ENCODE measurements at places on chromosomes 2 and 18. TPM values are rescaled to one million over a fixed set of nuclear protein-coding genes. Genes with fewer than 3 reads are reported as not detected.

The FN1 gene
- 6,279 TPM for total RNA-seq

The AGBL5 gene
- 24.6 TPM for total RNA-seq

The RUFY4 gene
- not detected for total RNA-seq

The UPP2 gene
- not detected for total RNA-seq

The FSHR gene
- total RNA-seq = not detected

The RNF181 gene
- 212 TPM for total RNA-seq

The EVX2 gene
- total RNA-seq = not detected

The PDE1A gene
- total RNA-seq = 15.3 TPM

The TFPI gene
- 210 TPM for total RNA-seq

The RETREG2 gene
- 46.3 TPM for total RNA-seq

The CFAP65 gene
- not detected for total RNA-seq

The CNDP1 gene
- total RNA-seq = not detected

The GPBAR1 gene
- total RNA-seq = 0.26 TPM

The GMPPA gene
- total RNA-seq = 62.8 TPM

The MTA3 gene
- total RNA-seq = 16.4 TPM

The TP53I3 gene
- 77.7 TPM for total RNA-seq

The AFF3 gene
- total RNA-seq = 5.7 TPM

The CDK15 gene
- 0.24 TPM for total RNA-seq

The TXNDC2 gene
- 0.64 TPM for total RNA-seq

The SATB2 gene
- 7.3 TPM for total RNA-seq

The TNFAIP6 gene
- 32.4 TPM for total RNA-seq

The ARHGAP15 gene
- total RNA-seq = 1.4 TPM

The ZCCHC2 gene
- total RNA-seq = 5.7 TPM

The TMBIM1 gene
- total RNA-seq = 102 TPM

The WBP1 gene
- total RNA-seq = 87.9 TPM

The SAG gene
- not detected for total RNA-seq

The HOXD4 gene
- total RNA-seq = not detected

The BCL11A gene
- 2.5 TPM for total RNA-seq

The ZFP36L2 gene
- 14.9 TPM for total RNA-seq

The FHOD3 gene
- 4.9 TPM for total RNA-seq

The DYSF gene
- total RNA-seq = 4.3 TPM
